ENCODE measurements at places on chromosomes 2 and 18.

DNA sequence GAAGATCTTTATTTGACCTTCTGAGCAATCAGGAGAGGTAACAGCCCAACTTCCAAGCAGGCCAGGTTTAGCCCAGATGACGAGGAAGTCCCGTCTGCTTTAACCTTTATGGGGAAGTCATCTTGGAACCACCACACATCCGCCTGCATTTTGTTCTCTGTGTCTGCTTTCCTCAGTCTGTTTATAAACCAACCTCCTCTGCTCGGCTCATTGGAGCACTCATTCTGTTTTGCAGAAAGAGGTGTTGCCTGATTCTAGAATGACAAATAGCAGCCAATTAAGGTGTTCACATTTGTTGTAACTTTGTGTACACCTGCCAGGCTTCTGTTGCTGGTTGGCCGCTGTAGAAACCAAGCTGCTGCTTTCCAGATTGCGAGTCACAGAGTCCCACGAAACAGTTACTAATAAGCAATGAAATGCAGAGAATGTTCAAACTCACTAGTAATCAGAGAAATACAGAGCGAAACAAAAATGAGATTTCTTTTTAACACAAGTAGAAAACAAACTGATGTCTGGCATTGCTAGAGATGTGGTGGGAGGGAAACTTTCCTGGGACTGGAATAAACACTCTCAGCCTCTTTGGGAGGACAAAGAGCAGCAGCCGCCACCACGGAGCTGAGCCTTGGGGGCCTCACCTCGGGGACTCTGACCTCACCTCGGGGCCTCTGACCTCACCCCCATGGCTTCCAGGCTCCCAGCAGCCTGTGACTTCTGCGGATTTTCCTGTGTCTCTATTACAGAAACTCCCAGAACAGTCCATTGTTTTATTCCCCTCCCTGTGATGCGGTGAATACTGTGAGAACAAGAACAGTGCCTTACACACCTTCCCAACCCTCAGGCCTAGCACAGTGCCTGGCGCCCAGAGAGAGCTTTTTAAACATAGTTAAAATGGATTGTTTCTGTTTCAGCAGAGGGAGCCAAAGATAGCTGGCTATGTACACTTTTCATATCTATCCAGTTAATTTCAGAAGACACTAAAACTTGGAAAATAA is 64.0 kb downstream of the MBP start:
- DNase-seq: no peak

- DNase-seq: no peak
Observed at GRCh38 chr2:174490051-174490450, 3.2 kb upstream of the GPR155 start.

DNA sequence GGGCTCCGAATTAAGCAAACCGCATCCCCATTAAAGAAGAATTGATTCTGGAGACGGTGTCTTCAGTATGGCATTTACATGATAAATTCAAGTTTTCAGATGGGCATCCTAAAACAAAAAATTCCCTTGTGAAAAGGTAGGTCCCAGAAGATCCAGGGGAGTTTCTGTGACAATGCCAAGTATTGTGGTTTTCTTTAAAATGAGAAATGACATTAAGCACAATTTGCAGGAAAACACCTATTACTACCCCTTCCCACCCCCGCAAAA is 689 bp upstream of the YWHAQ start:
- DNase-seq: no peak

GRCh38 chr18:13461936-13462335 is 243.4 kb downstream of the LDLRAD4 start:
- DNase-seq: no peak

GRCh38 chr2:14626873-14627272 is 5.6 kb upstream of the LRATD1 start:
- DNase-seq: no peak

GRCh38 chr2:200065477-200065876 is 110.1 kb downstream of the MAIP1 start:
- no peak for DNase-seq

DNA sequence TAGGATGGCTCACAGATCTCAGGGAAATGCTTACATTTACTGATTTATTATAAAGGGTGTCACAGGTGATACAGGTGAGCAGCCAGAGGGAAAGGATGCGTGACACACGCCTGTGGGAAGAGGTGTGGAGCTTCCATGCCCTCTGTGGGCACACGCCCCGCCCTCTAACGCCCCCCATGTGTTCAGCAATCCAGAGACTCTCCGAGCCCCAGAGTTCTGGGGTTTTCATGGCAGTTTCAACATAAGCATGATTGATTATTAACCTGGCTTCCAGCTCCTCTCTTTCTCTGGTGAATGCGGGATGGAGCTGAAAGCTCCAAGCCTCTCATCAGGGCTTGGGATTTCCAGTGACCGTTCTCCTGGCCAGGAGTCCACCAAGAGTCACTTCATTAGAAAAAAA is 34.3 kb upstream of the ODC1 start:
- DNase-seq: no peak

DNA sequence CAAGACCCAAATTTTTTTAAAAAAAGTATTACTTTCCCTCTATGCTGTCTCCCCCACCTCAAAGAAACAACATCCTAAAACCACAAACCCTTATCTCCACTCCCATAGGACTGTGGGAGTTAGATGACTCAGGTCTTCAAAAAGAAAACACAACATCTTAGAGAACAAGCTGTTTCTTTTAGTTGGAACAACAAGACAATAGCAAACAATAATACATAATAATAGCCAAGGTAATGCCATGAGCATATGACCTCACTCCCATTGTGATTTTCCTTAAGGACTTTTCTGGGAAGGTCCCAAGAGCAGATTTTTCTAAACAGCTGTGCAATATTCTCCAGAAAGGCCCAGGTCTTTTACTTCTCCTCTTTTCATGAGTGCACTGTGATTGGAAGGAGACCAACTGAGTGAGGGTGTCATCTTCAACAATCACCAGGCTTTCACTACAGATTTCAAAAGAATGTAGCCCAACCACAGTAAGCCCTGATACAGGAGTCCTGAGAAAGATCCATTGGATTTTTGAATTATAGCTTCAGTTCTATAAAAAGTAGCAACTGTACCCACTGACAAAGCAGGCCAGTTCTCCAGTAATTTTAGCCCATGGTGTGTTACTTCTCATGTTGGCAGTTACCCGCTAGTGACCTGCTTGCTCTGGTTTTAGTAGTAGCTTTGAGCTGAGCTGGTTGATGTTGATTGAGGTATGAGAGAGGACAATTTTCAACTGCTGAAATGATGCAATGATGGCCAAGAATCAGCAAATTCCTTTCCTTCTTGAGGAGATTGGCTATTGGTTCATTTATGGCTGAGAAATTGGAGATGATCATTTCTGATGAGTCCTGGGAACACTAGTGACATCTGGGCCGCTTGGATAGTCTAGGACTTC is 144.5 kb upstream of the TCF4 start:
- no peak for DNase-seq

- no peak for DNase-seq
Observed at GRCh38 chr2:122707224-122707824, 951.9 kb downstream of the TSN start.

GRCh38 chr2:175206866-175207265 is 25.4 kb upstream of the ATP5MC3 start:
- no peak for DNase-seq

DNA sequence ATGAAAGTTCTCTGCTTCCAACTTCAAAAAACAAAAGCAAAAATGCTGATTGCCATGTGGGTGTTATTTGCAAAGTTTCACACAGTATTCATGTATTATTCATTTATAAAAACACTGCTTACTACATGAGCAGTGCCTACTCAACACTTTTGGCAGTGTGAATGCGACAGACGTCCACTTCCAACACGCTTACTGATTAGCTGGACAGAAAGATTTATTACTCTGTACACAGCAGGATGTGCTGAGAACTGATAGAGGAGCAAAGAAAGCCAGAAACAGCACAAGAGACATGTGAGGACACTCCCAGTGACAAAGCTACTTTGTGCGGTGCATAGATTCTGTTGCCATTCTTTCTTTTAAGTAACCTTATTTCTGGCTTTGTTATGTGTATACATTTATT is 258.8 kb downstream of the DLGAP1 start:
- no peak for DNase-seq

GRCh38 chr2:6578416-6578815 is 287.3 kb downstream of the CMPK2 start:
- no peak for DNase-seq

- DNase-seq: no peak
Observed at GRCh38 chr2:195898505-195899191, 170.0 kb downstream of the DNAH7 start.

DNA sequence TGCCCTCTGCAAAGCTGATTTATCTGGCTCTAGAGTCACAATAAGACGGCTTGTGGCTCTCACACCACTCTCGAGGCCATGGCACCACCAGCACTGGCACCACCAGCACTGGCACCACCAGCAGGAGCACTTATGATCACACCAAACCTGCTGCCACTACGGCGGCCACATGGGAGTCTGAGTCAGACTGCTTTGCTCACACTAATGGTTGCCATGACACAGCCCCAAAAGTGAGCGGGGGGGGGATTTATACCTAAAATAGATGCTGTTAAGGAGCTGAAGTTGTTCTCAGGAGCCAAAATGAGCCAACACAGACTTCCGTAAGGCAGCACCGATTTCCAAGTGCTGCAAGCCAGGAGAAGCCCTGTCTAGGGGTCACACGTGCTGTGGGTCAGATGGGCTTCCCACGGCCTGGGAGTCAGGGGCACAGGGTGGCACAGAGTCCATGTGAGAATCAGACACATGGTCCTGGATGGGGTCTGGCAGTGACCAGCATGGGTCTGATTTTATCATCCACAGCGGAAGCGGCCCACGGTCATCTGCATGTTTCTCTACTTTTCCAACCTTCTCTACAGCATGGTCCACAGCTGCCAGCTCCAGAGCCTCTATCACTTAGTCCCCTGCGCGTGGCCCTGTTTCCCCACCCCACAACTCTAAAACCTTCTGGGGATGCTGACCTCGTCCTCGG is 16.7 kb downstream of the DNMT3A start:
- DNase-seq: no peak

- no peak for DNase-seq
Observed at GRCh38 chr2:173696274-173696673, 268.9 kb downstream of the SP3 start.

GRCh38 chr2:239567786-239568185 is 167.0 kb upstream of the HDAC4 start:
- no peak for DNase-seq

GRCh38 chr2:102083393-102083703 is 59.2 kb upstream of the IL1R1 start:
- no peak for DNase-seq

- DNase-seq: no peak
Observed at GRCh38 chr18:60978338-60978737, 354.9 kb upstream of the CDH20 start.

GRCh38 chr2:177335917-177336450 is 56.6 kb upstream of the AGPS start:
- no peak for DNase-seq

- DNase-seq: no peak
Observed at GRCh38 chr18:77777163-77777562, 527.5 kb downstream of the GALR1 start.

DNA sequence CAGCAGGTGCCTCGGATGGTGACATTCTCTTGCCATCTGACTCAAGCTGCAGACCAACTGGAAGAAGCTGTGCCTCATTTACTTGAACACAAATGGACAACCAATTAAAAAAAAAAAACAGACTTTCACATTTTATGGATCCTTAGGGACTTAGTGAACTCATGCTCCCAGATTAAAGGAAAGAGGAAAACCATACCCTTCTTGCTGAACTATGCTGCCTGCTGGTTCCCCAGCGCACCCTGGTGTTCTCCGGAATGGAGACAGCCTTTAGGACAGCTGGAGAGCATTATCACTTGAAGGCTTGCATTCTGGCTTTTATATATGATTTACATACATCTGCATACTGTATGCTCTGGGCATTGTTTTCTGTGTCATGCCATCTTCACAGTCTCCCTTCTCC is 370.7 kb downstream of the SLC4A3 start:
- DNase-seq: no peak

DNA sequence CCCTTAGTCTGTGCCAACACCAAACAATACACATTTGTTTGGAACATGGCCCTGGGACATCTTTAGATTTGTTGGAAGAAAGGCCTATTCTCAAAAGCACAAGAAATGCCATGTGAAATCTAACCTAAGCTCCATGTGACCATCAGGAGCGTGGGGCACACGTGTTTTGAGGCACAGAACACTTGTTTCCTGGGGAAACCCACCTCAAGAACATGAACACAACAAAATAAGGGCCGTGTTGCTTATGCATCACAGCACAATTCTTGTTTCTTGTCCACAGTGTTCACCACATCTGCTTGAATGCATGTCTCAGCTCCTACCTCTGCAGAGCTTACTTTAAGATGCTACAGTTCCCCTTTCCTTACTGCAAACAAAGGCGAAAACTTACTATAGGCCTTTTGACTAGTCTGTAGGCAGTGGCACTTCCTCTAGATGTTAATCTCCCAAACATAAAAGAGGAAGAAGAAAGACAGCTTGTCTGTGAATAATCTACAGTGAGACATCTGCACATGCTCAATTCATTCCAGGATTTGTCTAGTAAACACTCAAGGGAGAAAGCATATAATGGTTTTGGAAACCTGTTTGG is 165.0 kb downstream of the ANKRD44 start:
- DNase-seq: peak; percentile 10

DNA sequence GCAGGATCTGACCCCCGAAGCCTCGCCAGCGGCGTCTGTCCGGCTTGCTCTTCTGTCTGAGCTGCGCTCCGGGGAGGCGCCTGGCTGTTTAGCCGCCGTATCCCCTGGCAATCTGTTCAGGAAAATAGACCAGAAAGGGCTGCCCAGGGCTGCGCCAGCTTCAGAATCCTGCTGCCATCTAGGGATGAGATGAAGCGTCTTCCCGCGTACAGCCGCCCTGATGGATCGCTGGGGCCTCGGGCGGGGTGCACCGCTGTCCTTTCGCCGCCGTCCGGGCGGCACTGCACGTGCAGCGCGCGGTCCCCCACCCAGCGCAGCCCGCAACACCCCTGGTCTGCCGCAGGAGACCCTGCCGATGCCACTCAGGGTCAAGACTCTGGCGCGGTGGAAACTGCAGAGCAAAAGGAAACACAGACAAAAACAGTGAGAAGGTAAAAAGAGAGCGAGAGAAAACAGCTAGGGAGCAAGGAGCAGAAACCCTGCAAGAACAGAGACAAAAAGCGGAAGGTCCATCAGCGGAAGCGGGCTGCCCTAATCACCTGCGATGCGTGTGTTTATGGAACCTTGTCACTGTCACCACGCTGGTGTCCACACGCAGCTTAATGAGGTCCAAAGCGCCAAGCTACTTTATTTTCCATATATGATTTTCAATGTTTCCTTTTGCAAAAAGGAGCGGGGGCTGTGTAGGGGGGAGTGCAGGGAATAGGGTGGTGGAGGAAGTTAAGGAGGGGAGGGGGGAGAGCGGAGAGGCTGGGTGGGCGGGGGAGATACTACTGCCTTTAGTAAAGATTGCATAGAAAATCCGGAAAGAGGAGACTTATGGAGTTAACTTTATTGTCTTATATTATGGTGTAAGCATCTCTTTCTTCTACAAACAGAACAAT is 2113.3 kb upstream of the PIK3C3 start:
- DNase-seq: no peak

- DNase-seq: no peak
Observed at GRCh38 chr2:181374781-181375675, 82.2 kb upstream of the ITGA4 start.

GRCh38 chr2:37377187-37377532 is 32.7 kb downstream of the QPCT start:
- peak; percentile 12 for DNase-seq

- DNase-seq: no peak
Observed at GRCh38 chr18:68763083-68763482, 34.8 kb upstream of the CCDC102B start.
